ENCODE measurements at places on chromosomes 1 and 21.

DNA sequence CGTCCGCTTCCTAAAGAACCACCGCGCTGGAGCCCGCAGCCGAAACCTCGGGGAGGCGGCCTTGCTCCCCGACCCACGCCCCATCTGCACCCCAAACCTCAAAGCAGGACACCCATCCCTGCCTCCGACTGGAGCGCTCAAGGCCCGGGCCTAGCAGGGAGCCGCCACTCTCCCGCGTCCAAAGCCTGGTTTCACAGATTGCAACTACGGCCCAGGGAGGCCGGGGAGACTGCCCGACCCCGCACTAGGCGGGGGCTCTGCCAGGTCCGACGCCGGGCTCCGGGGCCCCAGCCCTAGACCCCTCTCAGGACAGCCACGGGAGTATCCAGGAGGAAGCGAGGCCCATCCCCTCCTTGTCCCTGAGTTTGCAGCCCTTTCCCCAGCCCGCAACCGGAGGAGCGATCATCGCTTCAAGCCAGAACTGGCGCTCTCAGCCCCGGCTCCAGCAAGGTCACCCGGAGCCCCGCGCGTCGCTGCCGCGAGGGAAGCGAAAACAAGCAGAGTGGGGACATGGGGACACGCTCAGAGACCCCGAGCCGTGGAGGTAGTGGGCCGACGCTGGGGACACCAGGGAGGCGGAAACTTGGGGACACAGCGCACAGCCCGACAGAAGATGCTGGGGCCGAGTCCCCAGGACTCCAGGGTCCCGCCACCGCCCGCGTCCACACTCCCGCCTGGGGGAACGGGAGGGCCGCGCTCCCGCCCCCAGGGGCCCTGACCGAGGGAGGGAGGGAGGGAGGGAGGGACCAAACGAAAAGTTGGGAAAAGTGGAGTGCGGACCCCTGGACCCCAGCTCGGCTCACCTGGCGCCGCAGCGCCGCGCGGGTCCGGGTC is 433 bp downstream of the TMEM200B start:
- no peak for DNase-seq

DNA sequence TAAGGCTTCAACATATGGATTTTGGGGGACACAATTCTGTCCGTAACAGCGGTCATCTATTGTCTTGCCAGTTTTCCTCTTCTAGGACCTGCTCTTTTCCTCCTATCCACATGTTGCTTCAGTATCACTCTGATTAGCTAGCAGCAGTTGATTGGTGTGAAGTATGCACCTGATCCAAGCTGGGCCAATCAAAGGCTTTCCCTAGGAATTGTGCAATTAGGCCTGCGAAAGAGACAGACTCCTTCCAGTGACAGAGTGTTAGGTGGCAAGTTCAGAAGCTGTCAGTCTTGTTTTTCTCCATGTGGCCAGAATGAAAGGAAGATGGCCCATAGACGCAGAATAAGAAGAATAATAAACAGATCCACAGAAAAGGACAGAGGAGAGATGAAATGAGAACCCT is 34.1 kb upstream of the IL12RB2 start:
- no peak for DNase-seq

GRCh38 chr1:153995202-153995601 is 4.6 kb downstream of the RPS27 start:
- no peak for DNase-seq

GRCh38 chr1:18924221-18924691 is 21.9 kb upstream of the ALDH4A1 start:
- DNase-seq: no peak

GRCh38 chr1:168054117-168054516 is 82.6 kb downstream of the GPR161 start:
- DNase-seq: no peak

- no peak for DNase-seq
Measured at GRCh38 chr1:244369256-244370057, 82.3 kb downstream of the ADSS2 start.

- no peak for DNase-seq
Measured at GRCh38 chr1:82845866-82846265, 1045.1 kb downstream of the ADGRL2 start.

GRCh38 chr1:228212415-228212965 is 4.6 kb downstream of the OBSCN start:
- DNase-seq: no peak

GRCh38 chr1:244844155-244845121 is 9.0 kb downstream of the COX20 start:
- no peak for DNase-seq

GRCh38 chr21:33357177-33357576 is 32.4 kb downstream of the IFNAR1 start:
- DNase-seq: no peak

DNA sequence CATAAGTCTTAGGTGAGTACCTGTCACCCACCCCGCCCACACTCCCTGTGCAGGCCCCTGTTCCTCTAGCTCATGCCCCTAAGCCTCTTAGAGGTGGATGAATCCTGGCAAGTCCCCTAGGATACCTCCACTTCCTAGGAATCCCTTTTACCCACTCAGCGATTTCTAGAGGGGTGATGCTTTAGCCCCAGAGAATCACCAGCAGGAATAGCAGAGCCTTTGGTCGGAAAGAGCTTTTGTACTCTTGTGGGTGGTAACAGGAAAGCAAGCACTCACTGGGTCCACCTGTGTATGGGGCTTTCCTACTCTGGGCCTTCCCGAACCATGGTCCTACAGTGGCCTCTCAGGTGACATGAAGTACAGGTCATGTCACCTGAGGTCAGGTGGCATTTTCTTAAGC is 172.4 kb downstream of the CLIC6 start:
- no peak for DNase-seq

DNA sequence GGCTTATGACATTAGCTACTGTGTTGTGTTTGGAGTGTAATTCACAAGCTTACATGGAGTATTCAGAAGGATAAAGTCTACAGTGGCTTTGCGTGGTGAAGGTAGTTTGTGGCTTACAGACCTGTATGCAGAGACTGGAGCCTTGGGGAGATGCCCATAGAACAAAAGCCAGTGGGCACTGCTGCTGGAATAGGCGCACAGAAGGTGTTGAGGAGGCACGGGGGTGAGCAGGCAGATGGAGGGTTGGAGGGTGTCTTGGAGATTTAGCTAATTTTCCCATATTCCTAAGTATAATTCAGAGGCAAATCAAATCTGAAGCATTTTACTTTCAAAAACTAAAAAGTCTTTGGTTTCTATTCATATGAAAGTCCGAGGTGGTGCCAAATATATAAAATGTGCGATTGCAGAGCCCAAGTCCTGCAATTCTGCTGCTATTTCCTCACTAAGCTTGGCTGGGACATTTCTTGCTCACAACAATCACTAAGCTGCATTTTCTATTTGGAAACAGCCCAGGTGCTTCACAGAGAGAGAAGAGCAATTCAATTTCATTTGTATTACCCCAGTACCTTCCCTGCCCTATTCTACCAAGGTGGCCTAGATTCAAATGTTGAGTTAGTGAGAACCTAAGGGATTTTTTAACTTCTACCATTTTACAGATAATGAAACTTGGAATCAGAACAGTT is 48.5 kb downstream of the FH start:
- no peak for DNase-seq

GRCh38 chr1:31888291-31888690 is 49.9 kb downstream of the PTP4A2 start:
- no peak for DNase-seq

DNA sequence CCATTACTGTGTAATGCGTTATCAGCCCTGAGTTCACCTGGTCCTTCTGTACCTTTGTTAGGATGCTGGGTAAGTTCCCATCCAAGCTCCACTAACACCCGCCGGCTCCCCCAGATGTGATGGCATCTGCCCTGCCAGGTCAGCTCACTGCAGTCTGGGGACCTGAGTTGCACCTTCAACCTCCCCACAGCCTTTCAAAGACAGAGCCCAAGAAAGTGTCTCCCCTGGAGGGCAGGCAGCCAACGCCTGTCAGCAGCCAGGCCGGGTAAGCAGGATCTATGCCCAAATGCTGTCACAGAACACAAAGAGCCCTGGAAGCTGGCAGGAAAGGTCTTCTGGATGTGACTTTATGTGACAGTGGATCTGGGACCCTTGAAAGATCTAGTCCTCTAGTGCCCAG is 13.7 kb downstream of the MRAP start:
- no peak for DNase-seq

DNA sequence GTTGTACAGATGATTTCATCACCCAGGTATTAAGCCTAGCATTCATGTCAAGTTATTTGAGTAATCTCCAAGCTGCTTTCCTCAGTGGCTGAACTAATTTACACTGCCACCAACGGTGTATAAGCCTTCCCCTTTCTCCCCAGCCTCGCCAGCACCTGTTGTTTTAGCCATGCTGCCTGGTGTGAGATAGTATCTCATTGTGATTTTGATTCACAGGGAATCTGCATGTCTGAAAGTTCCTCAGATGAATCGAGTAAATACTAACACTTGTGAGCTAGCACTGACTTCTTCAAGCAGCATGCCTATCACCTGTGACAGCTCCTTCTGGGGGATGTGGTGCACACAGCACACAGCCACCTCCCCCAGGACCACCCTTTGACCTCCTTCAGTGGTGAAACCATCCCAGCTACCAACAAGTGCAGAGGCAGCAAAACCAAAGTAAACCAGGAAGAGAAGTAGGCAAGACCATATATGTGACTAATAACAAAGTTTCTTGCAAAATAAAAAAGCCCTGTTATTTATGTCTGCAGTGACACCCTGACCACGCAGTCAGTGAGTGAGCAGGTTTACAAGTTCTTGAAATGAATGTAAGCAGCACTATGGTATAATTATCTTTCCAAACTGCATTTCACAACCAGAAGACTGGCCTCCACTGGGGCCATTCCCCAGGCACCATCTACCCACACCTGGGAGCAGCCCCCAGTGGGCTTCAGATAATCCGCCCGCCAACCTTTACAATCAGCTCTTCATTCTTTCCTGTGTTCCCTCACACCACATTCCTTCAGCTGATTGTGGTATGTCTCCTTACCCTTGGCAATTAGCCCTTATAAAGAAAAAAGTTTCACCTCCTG is 173.8 kb downstream of the ETS2 start:
- no peak for DNase-seq

DNA sequence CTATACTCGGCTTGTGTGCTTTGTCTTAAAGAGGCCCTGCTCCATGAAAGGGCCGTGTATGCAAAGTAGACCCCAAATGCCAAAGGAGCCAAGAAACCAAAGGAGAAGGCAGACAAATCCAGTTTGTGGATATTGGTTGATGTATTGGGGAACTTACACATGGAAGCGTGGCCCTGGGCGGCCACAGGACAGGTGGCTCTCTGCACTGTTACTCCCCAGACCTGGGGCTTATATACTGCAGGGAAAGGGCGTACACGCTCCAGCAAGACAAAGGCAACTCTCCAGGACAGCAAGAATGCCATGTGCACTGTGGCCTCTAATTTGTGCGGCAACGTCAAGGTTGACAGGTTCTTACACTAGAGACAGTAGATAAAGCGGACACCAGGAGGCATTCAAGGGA is 24.8 kb downstream of the RSPH1 start:
- no peak for DNase-seq

DNA sequence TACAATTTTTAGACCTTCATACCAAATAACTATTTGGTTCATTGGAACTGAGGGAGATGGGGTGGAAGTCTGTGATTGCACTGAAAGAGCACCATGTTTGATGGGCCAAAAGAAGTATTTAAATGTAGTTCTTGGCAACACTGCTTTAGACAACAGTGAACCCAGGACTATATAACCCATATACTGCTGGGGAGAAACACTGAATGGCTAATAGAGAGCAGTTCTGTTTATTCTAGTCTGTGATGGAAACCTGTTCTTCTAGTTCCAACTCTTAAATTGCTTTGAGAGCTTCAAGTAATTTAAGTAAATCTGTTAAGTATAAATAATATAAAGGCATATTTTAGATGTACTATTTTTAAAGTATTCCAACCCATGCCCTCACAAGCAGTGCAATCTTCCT is 96.3 kb downstream of the NIBAN1 start:
- DNase-seq: no peak

GRCh38 chr1:113540335-113540734 is 150.0 kb downstream of the MAGI3 start:
- DNase-seq: no peak

GRCh38 chr21:17758683-17759082 is 60.5 kb downstream of the C21orf91 start:
- DNase-seq: no peak

DNA sequence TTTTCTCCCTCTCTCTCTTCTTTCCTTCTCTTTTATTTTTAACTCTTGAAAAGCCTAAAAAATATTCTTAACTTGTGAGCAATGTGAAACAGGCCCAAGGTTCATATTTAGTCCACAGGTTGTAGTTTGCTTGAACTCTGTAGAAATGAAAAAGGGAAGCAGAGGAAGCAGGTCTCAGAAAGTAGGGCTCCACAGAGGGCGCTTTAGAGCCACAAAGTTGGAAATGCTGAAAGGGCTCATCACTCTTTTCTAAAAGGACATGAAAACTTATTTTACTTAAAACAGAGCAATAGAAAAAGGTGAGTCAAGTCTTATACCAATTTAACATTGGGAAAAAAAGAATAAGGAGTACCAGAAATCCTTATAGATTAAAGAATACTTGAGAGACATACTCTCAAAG is 247.0 kb downstream of the USP25 start:
- no peak for DNase-seq

DNA sequence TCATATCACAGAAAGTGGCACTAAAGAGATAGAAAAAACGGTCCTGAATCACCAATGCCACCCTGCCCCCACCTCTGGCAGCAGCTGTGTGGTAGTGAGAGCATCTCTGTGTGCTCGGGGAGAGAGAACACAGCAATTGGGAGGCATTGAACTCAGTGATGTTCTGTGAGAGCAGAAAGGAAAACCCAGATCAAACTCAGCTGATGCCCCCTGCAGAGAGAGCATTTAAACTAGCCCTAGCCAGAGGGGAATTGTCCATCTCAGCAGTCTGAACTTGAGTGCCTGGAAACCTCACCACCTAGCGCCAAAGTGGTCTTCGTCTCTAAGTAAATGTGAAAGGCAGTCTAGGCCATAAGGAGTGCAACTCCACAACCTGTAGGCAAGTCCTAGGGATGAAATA is 21.3 kb downstream of the SLC44A5 start:
- DNase-seq: no peak

DNA sequence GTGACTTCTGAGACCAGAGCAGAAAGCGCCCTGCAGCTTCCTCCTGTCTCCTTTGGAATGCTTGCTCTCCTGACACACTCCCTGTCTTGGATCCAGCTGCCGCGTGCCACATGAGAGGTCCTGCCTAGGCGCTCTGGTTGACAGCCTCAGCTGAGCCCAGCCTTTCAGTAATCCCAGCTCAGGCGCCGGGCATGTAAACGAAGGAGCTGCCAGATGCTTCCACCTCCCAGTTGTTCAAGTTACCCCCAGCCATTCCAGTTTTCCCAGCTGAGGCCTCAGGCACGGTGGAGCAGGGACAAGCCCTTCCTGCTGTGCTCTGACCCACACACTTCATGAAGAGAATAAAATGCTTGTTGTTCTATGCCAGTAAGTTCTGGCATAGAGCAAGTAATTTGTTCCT is 14.3 kb upstream of the CD34 start:
- DNase-seq: peak; percentile 61

GRCh38 chr1:115012434-115012833 is 17.2 kb upstream of the TSHB start:
- DNase-seq: no peak

Data from COLO829 (cell line).